Esophagus squamous epithelium (tissue), 5 donors: ENCODE measurements at places on chromosomes 13 and 19.

GRCh38 chr13:105202354-105202753, 1333.1 kb downstream of the EFNB2 start:
- DNase-seq: no peak

DNA sequence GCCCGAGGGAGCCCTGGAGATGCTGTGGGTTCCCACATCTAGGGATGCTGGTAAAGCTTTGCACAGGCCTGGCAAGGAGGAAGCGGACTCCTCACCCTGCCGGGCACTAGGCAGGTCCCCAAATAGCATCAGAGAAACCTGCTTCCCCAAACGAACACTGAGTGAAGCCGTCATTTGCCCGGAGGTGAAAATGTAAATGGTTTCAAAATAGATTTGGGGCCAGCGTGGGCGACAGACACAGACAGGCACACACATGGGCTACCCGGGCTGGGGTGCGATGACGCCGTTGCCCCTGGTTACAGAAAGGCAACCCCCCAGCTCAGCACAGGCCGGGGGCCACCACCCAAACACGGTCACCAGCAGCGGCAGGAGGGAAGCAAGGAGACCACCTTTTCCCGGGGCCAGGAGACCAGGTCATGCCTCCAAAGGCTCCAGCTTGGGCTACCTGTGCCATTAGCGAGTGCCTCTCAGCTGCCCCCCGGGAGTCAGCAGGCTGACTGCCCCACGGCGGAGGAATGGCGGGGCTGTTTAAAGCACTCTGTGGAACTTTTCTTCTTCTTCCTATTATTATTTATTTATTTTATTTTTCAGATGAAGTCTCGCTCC, 47.5 kb upstream of the NDUFS7 start:
- DNase-seq: no peak

DNA sequence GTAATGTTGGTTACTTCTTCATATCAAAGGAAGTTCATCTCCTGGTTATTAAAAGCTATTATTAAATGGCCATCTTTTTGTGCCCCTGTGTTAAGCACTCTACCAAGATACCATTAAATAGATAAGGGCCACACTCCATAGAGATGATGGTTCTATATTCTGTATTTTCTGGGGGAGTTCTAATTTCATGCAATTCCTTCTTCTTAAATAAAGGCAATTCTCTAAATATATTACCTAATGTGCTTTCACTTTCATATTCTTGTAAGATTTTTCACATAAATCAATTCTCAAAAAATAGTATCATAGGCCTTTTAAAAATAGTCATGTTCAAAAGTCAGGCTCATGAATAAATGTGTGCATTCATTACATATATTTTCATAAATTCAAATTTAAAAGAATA, 47.0 kb upstream of the USPL1 start:
- DNase-seq: no peak

DNA sequence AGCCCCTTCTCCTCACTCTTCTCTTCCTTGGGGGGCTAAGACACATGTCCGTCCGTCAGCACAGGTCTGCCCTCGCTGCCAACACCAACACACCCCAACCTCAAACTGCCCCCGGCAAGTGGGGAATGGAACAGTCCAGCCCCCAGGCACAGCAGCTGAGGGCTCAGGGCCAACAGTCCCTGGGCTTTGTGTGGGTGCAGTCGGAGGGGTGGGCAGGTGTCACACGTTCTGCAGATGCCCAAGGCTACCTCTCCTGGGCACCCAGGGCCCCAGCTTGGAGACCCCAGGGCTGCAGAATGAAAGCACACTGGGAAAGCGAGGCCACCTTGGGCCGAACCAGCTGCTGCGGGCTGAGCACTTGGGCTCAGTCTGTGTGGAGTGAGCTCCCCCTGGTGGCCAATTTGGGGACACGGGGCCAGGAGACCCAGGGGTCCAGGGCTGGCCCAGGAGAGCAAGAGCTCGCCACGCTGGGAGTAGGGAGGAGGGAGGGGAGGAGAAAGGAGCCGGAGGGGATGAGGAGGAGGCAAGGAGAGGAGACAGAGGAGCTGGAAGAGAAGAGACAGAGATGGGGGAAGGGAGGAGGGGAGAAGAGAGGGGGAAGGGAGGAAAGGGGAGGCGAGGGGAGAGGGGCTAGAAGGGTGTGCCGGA, 14.0 kb upstream of the ATP8B3 start:
- no peak for DNase-seq
